Stimulated activated CD4-positive, alpha-beta T cell treated with anti-CD3 and anti-CD28 coated beads, Interleukin-1b, Interleukin-23, amount 100 ng/mL, for 1 hour (primary cell): ENCODE measurements at places on chromosomes 11 and 22.

GRCh38 chr11:74015919-74016684 lies 7.2 kb upstream of the UCP3 start:
- DNase-seq, result no peak

DNA sequence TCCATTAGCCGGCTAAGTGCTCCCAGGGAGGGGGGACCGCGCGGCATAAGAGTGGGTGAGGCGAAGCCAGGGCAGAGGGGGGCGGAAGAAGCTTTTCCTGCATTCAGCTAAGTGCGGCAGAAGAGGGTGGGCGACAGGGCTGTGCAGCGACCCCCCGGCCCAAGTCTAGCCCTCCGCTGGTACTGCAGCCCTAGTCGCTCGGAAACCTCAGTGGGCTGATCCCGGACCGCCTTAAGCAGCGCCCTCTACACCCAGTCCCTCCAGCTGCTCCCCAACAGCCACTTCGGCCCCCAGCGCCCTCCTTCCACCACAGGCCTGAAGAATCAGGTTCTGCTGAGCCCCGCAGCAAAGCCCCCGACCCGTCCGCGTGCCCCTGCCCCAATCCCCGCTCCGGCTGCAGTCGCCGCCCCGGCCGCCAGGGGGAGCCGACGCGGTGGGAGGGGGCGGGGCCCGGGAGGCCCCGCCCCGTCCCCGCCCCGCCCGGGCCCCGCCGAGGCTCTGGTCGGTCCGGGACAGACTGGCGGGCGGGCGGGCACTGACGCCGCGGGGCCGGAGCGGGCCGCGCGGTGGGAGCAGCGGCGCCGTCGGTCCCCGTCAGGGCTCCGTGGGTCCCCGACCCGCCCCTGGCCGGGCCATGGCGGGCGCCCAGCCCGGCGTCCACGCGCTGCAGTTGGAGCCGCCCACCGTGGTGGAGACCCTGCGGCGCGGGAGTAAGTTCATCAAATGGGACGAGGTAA lies at the start of gene PLCB3:
TSS of gene PLCB3 (plus strand) at position 515 of the 737 bp plus-strand sequence. CDS start at position 635, 120 bp downstream.
- no peak for DNase-seq

DNA sequence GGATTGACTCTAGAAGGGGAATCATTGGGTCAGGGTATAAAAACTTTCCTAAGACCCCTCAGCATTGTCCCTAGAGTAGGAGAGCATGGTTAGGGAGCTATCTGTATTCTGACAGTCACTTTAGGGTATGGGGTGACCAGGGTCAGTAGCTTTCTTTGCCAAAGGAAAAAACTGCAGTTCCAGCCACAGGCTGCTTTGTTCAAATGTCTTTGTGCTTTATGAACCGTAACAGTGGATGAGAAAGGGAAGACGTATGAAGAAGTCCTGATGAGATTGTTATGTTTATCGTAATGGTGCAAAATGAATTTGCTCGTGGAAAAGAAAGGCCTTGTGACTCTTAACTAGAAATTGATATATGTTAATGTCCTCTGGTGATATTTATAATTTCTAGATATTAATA lies 30.0 kb downstream of the CYB5R2 start:
- DNase-seq, result no peak

GRCh38 chr11:117914398-117914761 lies 14.8 kb downstream of the TMPRSS13 start:
- DNase-seq, result no peak

DNA sequence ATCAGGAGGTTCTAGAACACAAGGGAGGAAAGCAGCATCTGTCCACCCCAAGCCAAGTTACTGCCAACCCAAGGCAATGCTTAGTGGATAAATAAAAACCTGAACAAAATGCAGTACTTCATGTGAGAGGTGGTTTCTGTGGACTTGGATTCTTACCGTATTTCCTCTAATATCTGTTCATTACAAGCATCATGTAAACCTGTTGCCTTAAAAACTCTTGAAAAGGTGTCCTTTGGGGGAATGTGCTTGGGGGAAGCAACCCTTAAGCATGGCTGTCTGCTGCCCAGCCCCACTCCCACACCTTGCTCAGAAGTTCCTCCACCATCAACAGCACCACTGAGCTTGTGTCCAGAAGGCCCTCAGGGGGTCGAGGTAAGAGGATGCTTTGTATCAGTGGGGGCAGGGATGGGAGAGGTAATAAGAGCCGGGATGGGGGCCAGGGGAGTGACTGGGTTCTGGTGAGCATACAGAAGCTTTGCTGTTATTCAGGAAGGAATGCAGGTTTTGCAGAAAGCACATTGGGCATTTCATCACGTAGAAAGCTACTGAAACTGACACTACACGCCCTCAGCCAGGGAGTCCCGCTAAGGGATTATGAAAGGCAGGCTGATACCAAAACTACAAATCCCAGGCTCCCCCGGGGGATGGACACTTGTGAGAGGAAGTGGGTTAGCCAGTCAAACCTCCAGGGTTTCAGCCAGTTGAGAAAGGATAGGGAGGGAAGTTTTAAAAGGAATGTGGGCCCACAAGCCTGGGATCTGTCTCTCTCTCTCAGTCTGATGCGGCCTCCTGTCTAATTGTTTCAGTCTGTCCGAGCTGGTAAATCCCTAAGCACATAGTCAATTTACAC lies 52.0 kb downstream of the KCNJ1 start:
- DNase-seq, result no peak

- no peak for DNase-seq
Measured at GRCh38 chr11:28054821-28055220, 53.1 kb downstream of the KIF18A start.

GRCh38 chr11:79028225-79028624 lies 412.6 kb downstream of the TENM4 start:
- no peak for DNase-seq
